ENCODE measurements at places on chromosomes 3 and 15. TPM values are rescaled to one million over a fixed set of nuclear protein-coding genes. Genes with fewer than 3 reads are reported as not detected.
A peak's percentile ranks its signal among the peaks of the same experiment; 100 is the strongest.

Gene NRROS
- total RNA-seq: not detected

DNA sequence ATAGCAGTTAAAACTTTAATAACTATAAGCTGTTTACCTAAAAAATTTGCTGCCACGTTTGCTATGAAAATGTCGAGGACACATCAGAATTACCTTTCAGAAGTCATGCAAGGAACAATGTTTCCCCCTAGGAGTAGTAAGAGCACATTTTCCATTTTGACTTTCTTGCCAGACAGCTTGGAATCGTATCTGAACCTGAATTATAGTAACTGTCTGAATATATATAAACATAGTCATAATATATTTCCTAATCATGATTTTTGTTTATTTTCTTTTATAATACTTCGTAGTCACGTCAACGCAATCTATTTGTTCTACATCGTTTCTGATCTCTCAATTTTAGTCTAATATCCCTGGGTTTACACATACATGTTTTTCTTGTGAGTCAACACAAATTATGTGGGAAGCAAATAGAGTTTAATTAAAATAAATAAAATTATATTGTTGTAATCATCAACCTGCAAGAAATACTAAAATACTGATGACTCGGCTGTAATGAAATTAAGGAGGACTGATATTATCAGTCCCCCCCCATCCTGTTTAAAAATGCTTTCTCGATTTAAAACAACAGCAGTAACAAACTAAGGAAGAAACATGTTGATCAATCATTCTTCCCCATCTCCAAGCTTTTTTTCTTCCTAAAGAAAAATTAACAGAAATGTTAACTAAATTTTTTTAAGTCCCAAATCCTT is 78.4 kb downstream of the MME start:
- no peak for DNase-seq

DNA sequence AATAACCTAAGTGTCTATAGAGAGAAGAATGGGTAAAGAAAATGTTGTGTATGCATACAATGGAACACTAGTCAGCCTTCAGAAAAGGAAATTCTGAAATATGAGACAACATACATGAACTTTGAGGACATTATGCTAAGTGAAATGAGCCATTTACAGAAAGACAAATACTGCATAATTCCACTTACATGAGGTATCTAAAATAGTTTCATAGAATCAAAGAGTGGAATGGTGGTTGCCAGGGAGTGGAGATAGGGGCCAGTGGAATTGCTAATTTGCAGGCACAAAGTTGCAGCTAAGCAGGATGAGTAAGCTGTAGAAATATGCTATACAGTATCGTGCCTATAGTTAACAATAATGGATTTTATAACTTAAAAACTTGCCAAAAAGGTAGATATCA is 779.6 kb upstream of the ARPP21 start:
- DNase-seq: no peak

DNA sequence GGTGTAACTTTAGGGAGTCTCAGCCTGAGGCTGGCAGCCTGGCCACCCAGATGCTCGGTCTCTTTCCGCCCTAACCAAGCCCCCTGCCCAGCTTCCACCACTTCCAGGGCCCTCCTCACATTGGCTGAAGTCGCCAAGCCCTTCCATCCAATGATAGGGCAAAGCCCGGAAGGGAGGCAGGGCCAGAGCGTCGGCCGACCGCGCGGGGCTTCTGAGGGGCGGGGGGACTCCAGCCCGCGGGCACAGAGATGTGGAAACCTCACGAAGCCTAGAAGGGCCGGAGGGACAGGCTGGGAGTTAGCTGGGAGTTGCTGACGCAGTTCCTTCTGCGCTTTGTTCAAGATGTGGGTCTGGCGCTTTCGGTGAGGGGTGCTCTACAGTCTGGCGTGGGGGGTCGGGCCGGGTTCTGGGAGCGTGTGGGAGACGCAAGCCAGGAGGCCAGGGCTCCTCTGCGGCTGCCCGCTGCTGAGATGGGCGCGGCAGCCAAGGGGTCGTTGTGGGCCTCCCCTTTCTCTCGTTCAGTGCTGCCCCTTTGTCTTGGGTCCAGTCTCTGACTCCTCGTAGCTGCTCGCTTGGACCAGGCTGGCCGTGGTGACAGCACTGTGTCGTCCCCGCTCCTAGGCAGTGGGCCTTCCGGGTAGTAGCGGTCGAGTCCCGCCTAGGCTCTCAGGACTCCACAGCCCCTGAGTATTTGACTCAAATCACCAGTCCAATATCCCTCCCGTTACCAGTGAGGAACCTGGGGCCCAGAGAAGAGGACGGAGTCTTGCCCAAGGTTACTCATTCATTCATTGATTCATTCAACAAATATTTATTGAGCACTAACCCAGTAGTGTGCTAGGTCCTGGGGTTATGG is at the start of gene ZNF660:
TSS of gene ZNF660 (plus strand) at position 319 of the 856 bp plus-strand sequence. CDS start 9,230 bp downstream, outside the sequence.
- DNase-seq: peak; percentile 51

DNA sequence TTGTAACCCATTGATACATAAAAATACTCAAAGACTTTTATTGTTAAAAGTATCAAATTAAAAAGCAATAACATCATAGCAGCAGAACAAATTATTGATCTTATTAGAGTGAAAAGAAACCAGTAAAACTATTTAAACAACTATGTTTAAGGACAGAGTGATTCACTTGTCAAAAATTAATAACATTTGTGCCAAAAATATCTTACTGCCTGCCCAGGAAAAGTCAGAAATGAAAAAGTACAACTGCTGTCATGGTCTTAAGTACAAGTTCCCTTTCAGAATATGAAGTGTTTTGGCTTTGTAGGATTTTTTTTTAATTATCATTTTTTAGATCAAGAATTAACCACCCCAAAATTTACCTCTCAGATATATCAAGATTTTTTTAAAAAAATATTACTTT is 3.4 kb downstream of the IFT57 start:
- DNase-seq: no peak

- DNase-seq: no peak
Measured at GRCh38 chr3:131561511-131561910, 58.7 kb upstream of the MRPL3 start.

DNA sequence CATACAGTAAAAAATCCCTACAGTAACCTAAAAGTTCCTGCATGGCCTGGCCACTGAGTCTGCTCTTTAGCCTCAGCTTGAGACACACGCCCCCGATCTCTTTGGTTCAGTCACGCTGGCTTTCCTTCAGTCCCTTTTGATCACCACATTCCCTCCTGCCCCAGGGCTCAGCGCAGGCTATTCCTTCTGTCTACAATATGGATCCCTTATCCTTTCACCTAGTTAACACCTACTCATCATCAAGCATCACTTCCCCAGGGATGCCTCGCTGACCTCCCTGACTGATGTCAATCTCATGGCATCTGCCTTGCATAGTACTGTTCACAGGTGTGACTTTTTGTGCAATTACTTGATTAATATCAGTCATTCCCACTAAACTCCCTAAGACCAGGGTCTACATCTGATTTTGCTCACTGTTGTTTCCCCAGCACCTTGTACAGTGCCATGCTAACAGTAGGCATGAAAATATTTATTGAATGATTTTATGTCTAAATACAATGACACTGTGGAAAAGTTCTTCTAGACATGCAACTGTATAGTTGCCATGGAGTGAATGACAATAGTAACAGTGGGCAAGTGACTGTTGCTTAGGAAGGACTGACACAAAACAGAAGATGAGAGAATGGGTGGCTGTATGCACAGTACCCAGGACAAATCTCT is at the start of gene SNTN:
TSS of gene SNTN (plus strand) at position 610 of the 660 bp plus-strand sequence. CDS start at position 623, 13 bp downstream.
- DNase-seq: no peak

GRCh38 chr3:42514876-42515275 is 12.4 kb downstream of the VIPR1 start:
- DNase-seq: no peak

- DNase-seq: no peak
Measured at GRCh38 chr3:42979044-42979972, at the start of gene GASK1A. Gene GASK1A, plus strand, starts transcription at chr3:42979311. Its CDS starts 332 bp downstream, at chr3:42979643.

Measured in bronchial epithelial cell (primary cell).